Liver (tissue), 10 donors: ENCODE measurements at places on chromosomes 11 and 22. TPM values are rescaled to one million over a fixed set of nuclear protein-coding genes. Genes with fewer than 3 reads are reported as not detected.

GRCh38 chr22:49979587-49980264 lies 19.2 kb downstream of the PIM3 start:
- peak; percentile 34 for DNase-seq

GRCh38 chr22:29375398-29376076 lies 12.8 kb downstream of the AP1B1 start:
- DNase-seq = no peak

The TUBA8 gene
- 0.84 TPM for total RNA-seq

The AIFM3 gene
- 0.75 TPM for total RNA-seq
